Frontal cortex (tissue), 4 donors: ENCODE measurements at places on chromosomes 2 and 18. TPM values are rescaled to one million over a fixed set of nuclear protein-coding genes. Genes with fewer than 3 reads are reported as not detected.

- DNase-seq: no peak
Measured at GRCh38 chr2:54097124-54097523, 18.3 kb upstream of the ACYP2 start.

GRCh38 chr2:16763493-16763899, 97.9 kb upstream of the CYRIA start:
- no peak for DNase-seq

- no peak for DNase-seq
Measured at GRCh38 chr2:88959480-88960204, 268.2 kb downstream of the RPIA start.

GRCh38 chr2:129605646-129606045, 373.8 kb upstream of the RAB6C start:
- DNase-seq: no peak

DNA sequence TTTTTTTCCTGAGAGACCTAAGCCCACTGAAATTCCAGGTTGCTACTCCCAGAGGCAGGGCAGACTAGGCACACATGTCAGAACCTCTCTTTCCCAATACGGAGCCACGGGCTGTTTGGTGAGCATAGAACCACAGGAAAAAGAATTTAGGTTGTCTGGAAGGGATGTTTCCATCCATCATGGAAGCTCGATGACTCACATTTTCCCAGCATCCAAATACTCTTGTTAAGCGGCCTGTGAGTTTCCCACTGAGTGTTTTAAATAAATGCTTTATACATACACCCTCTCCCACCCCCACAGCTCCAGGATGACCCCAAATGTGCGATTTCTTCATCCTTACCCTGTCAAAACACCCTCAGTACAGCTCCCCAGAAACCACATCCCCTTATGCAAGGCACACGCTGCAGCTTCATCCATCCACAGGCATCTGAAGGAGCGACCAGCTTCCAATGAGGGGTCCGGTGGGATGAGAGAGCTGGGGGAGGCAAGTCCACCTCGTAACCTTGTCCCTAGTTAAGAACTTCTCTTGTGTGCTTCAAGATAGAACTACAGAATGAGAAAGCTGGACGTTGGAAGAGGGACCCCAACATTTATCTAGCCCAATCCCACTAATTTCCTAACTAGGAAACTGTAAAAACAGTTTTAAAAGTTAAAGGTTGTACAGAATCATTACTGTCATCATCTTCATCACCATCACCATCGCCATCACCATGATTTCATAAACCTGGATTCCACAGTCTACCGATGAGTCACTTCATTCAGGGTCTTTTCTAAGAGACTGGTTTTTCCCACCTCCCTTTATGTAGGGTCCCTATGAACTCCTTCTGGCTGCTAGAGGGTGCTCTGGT, 63.5 kb upstream of the FZD7 start:
- no peak for DNase-seq

- DNase-seq: no peak
Measured at GRCh38 chr2:22981785-22982184, 403.2 kb upstream of the KLHL29 start.

DNA sequence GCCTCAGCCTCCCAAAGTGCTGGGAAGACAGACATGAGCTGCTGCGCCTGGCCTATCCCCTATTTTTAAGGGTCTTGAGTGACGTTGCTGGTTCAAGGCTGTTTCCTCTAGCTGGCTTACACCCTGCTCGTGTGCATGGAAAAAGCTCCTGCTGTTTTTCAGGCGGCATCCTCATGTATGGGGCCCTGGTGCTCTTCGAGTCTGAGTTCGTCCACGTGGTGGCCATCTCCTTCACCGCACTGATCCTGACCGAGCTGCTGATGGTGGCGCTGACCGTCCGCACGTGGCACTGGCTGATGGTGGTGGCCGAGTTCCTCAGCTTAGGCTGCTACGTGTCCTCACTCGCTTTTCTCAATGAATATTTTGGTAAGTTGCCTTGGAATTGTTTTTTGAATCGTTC, 22.0 kb upstream of the NFATC1 start:
- no peak for DNase-seq

GRCh38 chr2:190627448-190628412, 21.2 kb upstream of the NAB1 start:
- DNase-seq: no peak

GRCh38 chr18:25686960-25687500, 335.1 kb upstream of the ZNF521 start:
- no peak for DNase-seq

DNA sequence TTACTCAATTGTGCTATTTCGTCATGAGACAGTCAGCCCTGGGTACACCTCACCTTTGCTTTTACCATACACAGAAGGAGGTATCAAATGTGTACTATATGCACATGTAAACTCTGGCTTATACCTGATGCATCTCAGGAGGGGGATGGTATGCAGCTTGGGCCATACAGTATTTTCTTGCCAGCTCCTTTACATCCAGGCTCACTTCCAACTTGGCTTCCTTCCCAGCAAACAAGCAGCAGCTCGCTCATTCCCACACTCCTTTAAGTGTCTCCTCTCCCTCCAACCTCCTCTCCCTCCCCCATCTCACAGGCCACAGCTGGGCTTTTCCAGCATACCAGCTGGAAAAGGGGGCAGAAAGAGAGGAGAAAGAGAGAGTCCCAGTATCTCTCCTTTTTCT, 9.6 kb downstream of the MARCHF4 start:
- DNase-seq: no peak

- no peak for DNase-seq
Measured at GRCh38 chr2:168757223-168757622, 45.2 kb upstream of the NOSTRIN start.

- DNase-seq: peak; percentile 36
Measured at GRCh38 chr2:159285929-159286708, at the start of gene WDSUB1. Gene WDSUB1, minus strand, starts transcription at chr2:159286703. Its CDS starts 3,634 bp downstream, at chr2:159283069.

- DNase-seq: no peak
Measured at GRCh38 chr2:148565272-148565894, 79.2 kb upstream of the EPC2 start.

DNA sequence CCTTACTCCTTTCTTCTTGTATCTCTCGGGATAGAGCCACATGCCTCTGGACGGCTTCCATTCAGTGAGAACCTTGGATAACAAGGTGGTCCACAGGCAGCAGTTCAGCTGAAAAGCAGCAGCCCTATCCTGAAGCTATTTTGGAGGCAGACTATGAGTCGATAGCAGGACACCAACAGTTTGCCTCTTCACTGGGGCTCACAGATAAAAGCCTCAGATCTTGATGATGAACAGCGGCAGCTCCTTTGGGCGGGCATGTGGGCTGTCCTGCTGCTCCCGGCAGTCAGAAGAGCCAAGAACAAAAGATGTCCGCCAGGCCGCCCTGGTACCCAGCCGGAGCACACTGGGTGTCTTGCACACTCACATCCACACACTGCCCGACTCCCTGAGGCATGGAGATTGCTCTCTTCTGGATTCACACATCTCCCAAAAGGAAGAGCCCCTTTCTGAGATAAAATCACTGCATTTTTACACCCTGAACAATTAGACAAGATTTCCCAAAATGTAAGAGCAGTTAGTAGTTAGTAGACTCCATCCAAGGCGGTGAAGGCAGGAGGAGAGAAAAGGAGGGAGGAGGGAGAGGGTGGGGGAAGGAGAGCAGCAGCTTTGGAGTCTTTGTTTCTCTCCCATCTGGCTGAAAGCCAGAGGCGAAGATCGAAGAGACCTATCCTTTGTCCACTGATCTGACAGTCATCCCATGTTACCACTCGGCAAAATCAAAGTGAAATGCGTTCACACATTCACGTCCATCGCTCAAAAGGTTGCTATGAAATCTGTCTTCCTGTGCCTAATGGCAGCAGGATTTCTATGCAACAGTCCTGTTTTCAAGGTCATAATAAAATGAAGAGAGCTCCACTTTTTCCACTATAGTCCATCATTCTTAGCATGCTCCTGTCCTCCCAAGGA, 90.1 kb upstream of the KLF7 start:
- DNase-seq: no peak

DNA sequence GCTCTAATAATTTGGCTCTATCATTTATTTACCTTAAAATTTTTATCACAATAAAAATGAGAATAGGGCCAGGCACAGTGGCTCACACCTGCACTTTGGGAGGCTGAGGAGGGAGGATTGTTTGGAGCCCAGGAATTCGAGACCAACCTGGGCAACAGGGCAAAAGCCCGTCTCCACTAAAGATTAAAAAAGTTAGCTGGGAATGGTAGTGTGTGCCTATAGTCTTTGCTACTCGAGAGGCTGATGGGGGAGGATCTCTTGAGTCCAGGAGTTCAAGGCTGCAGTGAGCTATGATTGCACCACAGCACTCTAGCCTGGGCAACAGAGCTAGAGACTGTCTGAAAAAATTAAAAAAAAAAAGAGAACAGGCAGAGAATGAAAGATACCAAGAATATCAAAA, 5.7 kb downstream of the MPHOSPH10 start:
- no peak for DNase-seq

DNA sequence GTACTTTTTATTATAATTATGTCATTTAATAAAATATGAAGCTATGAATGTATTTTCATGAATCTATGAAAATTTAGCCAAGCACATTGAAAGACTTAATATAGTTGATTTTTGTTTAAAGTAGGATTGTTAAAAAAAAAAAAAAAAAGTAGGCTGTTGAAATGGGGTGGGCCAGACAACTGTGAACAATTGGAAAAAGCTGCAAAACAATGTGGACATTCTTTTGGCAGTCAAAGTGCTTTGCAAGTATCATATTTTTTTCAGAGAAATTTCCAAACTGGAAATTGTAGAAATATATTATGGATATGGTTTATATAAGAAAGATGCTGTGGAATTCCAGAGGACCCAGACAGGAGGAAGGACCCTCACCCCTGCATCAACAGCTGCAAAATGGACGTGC, 82.1 kb downstream of the ETAA1 start:
- DNase-seq: no peak

GRCh38 chr2:199488772-199489400, 31.1 kb upstream of the SATB2 start:
- DNase-seq: peak; percentile 34

- DNase-seq: no peak
Measured at GRCh38 chr2:58976375-58977071, 735.4 kb upstream of the FANCL start.

- DNase-seq: no peak
Measured at GRCh38 chr2:97348265-97348664, 235.3 kb downstream of the ANKRD36 start.

DNA sequence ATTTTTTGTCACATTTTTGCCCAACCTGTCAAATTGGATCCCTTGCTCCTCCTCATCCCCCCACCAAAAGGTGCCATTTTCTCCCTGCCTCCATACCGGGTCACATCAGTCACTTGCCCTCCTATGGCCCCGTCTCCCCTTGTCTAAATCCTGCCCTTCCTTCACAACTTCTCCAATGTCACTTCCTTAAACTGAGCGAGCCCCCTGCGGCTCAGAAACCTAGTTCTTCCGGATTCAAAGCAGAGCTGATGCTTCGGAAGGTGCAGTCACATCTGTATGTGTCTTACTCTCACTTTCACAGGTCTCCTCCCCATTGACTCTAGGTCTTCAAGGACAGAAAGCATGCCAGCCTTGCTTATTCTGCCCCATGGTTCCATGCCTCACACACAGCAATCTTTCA, 22.1 kb downstream of the TNP1 start:
- no peak for DNase-seq

- DNase-seq: no peak
Measured at GRCh38 chr18:59928201-59928600, 28.4 kb downstream of the PMAIP1 start.

DNA sequence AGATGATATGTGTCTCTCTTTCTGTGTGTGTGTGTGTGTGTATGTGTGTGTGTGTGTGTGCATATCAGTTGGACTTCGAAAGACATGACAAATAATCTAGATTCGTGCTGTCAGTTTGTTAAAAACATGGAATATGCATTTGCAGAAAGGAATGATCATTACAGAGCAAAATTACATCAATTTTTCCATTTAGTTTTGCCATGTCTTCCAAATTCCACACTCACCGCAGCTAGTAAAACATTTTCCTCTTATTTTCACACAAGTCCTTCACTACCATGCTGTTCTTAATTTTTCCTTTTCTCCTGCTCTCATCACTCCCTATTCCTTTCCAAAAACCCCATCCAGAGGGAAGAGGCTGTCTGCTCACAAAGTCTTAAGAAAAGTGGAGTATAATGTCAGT, 1191.4 kb upstream of the SLC39A10 start:
- no peak for DNase-seq

GRCh38 chr2:47031909-47032668, 116.5 kb upstream of the MCFD2 start:
- DNase-seq: no peak

GRCh38 chr2:28401411-28401810, 8.8 kb downstream of the FOSL2 start:
- no peak for DNase-seq

GRCh38 chr2:107776362-107776761, 50.3 kb upstream of the RGPD4 start:
- DNase-seq: no peak

DNA sequence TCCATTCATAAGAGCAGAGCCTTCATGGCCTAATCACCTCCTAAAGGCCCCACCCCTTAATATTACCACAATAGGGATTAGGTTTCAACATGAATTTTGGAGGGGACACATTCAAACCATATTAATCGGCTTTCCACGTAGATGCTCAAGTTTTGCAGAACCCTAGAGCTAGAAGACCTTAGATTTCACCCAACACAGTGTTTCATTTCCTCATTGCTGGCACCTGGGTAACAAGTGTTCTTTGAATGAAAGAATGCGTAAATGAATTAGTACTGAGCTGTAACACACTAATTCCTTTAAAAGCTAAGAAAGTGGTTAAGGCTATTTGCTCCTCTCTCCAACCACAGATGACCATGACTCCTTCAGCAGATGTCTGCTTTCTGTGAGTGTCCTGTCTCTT, 252.5 kb downstream of the SMAD2 start:
- no peak for DNase-seq

GRCh38 chr2:156191527-156191926, 141.0 kb downstream of the NR4A2 start:
- DNase-seq: no peak

DNA sequence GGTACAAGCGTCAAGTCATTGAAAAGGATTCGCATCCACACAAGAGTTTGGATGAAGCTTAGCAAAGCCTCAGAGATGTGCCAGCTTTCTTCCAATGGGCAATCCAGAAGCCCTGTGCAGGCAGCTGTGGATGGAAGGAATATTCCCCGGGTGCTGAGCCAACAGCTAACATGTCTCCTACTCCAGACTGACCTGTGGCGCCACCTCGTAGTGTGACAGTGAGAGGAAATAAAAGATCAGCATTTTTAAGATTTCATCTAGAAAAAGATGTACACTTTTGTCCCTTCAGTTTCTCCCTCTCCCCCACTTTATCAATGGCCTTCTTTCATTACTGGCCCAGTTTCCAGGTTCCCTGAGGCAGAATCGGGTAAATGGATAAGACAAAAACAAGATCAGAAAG, 48.9 kb upstream of the SPATS2L start:
- DNase-seq: no peak

GRCh38 chr18:70332694-70333093, 43.8 kb downstream of the SOCS6 start:
- DNase-seq: no peak

GRCh38 chr2:30694286-30695055, 112.8 kb downstream of the CAPN13 start:
- DNase-seq: no peak

GRCh38 chr2:207930747-207931146, 94.6 kb downstream of the PLEKHM3 start:
- DNase-seq: no peak

RRM2 gene
- total RNA-seq: 4.1 TPM

CRACDL gene
- 2.0 TPM for total RNA-seq

HOXD3 gene
- not detected for total RNA-seq

FBXO41 gene
- total RNA-seq: 20.0 TPM

CPO gene
- not detected for total RNA-seq

TXNDC2 gene
- not detected for total RNA-seq

COL6A3 gene
- total RNA-seq: 12.2 TPM

RAB1A gene
- 101 TPM for total RNA-seq

NEU2 gene
- total RNA-seq: not detected
